NCI-H510A treated with DMSO at 0.1 percent for 48 hours (cell line): ENCODE measurements at places on chromosomes 2 and 18.

DNA sequence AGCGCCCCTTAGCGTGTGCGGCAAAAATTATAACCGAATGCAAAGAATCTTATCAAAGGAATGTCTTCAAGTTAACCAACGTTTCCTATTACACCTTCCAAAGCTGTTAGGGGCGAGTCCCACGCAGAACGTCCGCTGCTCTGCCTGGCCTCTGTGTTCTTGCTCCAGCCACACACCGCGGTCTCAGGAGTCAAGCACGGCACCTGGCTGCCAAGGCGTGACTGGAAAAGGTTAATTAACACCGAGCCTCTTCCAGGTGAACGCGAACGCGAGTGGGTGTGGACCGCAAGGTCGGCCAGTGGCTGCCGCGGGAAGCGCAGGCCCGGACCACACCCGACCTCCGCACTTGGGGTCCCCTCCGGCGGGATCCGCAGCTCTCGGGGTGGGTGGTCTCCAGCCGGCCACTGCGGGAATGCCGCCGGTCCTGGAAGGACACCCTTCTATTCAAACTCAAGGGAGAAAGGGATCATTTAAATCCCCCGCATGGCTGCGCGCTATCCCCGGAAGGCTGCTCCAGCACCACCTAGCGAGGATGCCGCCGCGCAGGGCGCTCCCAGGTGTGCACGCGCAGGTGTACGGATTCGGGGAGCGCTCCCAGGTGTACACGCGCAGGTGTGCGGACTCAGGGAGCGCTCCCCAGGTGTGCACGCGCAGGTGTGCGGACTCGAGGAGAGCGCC, 830 bp downstream of the CYB5A start:
- peak; percentile 86 for DNase-seq

- no peak for DNase-seq
These were observed 92.5 kb downstream of the ZFP36L2 start for GRCh38 chr2:43133708-43134570.

DNA sequence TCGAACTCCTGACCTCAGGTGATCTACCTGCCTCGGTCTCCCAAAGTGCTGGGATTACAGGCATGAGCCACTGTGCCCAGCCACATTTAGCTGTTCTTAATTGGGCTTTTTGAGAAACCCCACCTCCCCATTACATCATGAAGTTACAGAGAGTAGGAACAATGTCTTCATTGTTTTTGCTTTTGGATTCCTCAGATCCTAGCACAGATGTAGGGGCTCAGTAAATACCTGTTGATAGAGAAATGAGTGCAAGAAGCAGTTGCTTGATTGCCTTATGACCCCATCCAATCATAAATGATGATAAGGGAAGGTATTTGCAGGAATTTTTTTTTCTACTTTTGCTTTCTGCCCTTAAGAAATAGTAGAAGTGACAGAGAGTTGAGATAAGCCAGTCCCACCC, 25.4 kb downstream of the GREB1L start:
- no peak for DNase-seq

- no peak for DNase-seq
These were observed 112.7 kb downstream of the ZEB2 start for GRCh38 chr2:144407262-144407661.

GRCh38 chr2:234679741-234680687, 183.1 kb upstream of the ARL4C start:
- DNase-seq, result no peak
